ENCODE measurements at places on chromosomes 12 and 14.

GRCh38 chr12:42582050-42582449, 7.5 kb downstream of the PRICKLE1 start:
- no peak for DNase-seq

DNA sequence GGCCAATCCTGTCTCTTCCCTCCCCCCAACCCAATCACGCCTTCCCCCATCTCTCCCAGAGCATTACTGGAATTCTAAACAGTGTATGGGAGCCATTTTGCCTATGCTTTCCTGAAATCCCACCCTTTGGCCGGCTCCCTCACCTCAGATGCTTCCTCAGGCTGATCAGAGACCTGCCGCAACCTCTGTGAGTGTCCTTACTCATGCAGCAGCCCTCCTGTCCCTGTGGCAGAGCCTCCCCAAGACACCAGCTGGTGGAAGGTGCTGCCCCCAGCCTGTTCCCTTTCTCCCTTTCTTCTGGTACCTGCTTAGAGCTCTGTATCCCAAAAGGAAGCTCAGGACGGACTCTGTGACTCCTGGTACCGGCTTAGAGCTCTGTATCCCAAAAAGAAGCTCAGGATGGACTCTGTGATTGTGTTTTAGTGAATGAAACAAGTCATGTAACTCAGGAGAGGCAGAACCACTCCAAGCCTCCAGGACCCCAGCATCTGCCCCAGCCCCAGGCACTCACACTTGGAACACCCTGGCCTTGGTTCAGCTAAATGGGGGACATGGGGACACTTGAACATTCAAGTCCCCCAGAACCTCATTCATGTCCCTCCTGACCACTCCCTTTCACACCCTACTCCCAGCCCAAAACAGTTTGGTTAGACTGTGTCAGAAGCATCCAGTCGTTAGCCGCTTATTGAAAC, 29.3 kb upstream of the RIN3 start:
- no peak for DNase-seq

- DNase-seq, result no peak
These were observed 18.1 kb upstream of the KSR2 start for GRCh38 chr12:117986705-117987469.

DNA sequence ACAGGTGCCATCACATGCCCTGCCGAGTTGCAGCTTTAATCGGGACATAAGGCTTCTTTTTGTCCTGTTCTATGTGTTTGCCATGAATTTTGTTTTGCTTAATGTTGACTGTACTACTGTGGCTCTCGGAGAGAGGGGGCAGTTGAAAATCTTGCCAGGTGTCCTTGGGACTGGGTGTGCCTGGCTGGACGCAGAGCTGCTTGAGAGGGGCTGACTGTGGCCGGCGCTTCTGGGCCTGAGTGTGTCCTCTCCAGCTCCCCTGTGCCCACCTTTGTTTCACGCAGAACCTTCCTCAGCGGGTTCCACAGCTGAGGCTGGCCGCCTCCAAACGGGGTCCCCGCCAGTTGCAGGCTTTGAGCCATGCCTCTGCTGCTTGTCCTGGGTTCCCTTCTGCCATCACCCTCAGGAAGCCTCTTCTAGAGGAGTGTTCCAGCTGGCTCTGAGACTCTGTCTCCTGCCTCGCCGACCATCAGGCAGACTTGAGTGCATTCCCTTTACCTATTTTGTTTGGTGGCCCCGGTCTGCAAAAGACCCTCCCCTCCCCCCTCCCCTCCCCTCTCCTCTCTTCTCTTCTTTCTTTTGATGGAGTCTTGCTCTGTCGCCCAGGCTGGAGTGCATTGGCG, 49.7 kb downstream of the DDX51 start:
- DNase-seq, result no peak

GRCh38 chr14:69636718-69637480, 25.5 kb downstream of the SUSD6 start:
- DNase-seq, result no peak
